Stimulated activated naive CD8-positive, alpha-beta T cell treated with anti-CD3 and anti-CD28 coated beads, Interleukin-15, Interleukin-2, amounts not matched to agents 100 U/mL and 50 U/mL, for 24 hours (primary cell): ENCODE measurements at places on chromosomes 1 and 21.

DNA sequence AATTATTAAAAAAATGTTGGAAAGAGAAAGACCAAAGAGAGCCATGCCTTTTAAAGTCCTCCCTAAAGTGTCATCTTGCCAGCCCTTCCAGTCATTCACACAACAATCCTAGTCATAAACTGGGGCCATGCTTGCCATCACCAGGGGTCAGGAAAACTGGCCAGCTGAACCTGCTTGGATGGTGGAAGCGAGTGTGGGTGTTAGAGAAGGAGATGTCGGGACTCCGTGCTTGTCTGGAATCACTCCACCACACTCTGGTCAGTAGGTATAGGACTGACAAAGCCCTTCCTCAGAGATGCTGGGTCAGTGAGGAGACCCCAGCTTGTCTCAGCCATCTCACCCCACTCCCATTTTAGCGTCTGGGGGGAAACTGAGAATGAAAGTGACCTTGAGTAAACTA, 3.3 kb upstream of the HAPLN2 start:
- no peak for DNase-seq

GRCh38 chr1:7299329-7299799, 471.7 kb upstream of the VAMP3 start:
- DNase-seq: no peak

GRCh38 chr1:99621340-99621901, 24.5 kb upstream of the PALMD start:
- DNase-seq: no peak

GRCh38 chr1:179883040-179883744, 1.1 kb downstream of the TOR1AIP1 start:
- DNase-seq: no peak

DNA sequence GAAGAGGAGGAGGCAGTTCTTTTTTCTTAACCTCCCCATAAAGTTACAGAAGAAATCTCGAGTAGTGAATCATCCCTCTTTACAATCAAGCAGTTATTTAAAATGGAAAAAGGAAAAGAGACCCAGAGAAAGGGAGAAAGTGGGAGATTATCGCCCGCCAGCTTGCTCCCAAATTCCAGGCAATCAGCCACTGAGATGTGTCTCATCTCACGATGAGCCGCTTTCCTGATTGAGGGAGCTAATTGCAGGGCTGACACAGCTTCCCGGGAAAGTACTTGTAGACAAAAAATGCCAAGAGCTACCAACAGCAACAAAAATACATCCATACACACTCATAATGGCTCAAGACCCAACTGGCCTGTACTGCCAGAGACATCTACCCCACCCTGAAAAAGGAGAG, 191.6 kb upstream of the ZC3H12A start:
- DNase-seq: no peak

DNA sequence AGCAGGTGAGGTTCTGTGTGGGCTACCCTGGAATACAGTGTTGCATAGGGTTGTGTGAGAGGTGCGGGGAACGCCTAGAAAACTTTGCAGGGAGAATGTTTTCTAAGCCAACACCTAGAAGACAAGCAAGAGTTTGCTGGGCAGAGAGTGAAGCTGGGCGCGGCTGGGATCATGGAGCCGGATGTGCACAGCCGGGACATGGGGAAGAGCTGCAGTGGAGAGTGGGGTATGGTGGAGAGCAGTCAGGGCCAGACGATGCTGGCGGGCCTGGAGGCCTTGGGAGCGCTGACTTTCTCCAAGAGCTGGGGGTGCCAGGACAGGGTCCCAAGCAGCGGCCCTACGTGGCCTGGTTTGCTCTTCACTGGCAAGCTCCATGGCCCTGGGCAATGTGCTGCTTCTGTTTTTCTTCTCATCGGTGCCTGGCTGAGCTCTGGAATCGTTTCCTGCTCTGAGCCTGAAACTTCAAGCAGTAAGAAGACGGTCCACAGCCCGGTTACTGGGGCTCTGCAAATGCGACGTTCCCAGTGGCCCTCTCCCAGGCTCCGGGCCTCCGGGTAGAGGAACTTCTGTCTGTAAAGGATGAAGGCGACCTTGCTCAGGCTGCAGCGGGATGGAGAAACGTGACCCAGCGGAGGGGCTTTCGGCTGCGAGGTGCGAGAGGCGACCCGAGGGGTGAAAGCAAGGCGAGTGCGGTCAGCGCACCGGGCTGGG, 51.9 kb upstream of the CD34 start:
- DNase-seq: no peak

DNA sequence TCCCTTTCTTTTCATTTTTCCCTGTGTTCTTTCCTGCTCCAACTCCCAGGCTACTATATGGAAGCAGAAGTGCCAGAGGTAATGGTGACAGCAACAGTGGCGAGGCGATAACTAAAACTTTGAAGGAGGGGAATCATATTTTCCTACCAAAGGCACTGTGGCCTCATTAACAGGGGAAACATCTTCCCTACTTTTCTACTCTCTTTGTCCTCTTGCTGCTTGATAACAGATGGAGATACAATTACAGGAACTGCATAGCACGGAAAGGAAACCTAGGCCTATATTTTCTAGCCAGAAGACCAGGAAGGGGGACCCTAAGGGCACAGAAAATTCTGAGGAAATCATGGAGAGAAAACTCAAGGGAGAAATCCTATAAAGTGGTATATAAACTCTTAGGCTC, 42.3 kb downstream of the SASS6 start:
- no peak for DNase-seq

DNA sequence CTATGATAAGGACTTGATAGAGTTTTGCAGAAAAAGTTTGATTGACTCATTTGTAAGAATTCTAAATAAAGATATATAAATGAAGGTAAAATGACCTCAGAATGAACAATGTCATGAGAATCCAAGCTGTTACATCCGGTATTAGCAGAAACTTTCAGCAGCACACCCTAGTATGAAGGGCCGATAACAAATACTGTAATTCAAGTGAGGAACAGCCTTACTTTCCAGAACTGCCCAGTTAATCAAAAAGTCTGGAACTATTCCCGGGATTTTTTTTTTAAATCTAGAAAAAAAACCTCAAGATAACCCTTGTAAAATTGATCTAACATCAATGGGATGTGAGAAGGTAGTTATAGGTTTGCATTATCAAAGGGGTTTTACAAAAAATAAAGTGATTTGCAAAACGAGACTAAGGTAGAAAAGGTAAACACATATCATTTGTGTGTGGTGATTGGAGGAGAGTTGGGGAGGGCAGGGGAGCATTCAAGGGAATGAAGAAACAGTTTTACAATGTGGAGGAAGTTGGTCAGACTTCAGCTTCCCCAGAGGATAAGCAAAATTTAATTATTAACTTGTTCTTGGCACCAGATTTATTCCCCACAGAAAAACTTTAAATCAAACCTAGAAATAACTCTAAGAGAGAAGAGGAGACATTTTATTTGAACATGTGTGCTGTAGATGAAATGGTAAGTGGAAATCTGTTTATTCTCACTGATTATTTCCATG, 75.9 kb upstream of the VCAM1 start:
- no peak for DNase-seq

- no peak for DNase-seq
These were observed 499.1 kb upstream of the USP24 start for GRCh38 chr1:55714230-55714629.
